ENCODE measurements at places on chromosomes 2 and 18. TPM values are rescaled to one million over a fixed set of nuclear protein-coding genes. Genes with fewer than 3 reads are reported as not detected.

The KDSR gene
- 57.3 TPM for total RNA-seq

The SERPINB13 gene
- not detected for total RNA-seq

The MGAT5 gene
- total RNA-seq: 56.4 TPM

The FEV gene
- not detected for total RNA-seq

The NGEF gene
- total RNA-seq: 0.52 TPM

The PKDCC gene
- total RNA-seq: 102 TPM

The ABHD1 gene
- not detected for total RNA-seq

The RBKS gene
- total RNA-seq: 3.4 TPM

GRCh38 chr2:47091118-47091517 is 64.0 kb downstream of the STPG4 start:
- no peak for DNase-seq

- DNase-seq: no peak
Measured at GRCh38 chr18:59265246-59265973, 7.8 kb downstream of the RAX start.

DNA sequence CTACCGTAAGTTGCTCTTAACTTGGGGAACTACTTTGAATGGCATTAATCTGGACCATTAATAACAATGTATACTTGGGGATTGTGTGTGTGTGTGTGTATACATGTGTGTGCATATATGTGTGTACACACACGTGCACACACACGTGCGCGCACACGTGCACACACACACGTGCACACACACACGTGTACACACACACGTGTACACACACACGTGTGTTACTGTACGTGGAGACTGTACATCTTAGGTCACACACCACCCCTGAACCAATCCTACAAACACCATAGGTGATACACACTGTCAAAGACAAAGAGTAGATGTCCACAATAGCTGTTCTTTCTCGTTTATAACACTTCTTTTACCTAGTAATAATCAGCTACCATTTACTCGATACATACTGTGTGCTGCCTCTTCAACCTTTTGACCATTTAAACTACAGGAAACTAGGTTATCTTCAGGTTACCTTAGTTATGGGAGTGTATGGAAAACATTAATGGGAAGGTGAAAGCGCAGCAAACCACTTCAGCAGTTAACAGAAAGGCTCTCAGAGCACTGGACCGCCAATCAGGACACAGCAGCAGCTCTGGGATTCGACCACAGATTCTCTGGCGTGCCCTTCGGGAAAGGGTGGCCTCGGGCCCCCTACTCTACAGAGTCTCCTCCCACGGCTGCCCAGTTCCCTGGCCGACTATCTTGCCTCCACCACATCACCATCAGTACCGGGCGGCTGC is 894 bp upstream of the GCC2 start:
- DNase-seq: no peak

DNA sequence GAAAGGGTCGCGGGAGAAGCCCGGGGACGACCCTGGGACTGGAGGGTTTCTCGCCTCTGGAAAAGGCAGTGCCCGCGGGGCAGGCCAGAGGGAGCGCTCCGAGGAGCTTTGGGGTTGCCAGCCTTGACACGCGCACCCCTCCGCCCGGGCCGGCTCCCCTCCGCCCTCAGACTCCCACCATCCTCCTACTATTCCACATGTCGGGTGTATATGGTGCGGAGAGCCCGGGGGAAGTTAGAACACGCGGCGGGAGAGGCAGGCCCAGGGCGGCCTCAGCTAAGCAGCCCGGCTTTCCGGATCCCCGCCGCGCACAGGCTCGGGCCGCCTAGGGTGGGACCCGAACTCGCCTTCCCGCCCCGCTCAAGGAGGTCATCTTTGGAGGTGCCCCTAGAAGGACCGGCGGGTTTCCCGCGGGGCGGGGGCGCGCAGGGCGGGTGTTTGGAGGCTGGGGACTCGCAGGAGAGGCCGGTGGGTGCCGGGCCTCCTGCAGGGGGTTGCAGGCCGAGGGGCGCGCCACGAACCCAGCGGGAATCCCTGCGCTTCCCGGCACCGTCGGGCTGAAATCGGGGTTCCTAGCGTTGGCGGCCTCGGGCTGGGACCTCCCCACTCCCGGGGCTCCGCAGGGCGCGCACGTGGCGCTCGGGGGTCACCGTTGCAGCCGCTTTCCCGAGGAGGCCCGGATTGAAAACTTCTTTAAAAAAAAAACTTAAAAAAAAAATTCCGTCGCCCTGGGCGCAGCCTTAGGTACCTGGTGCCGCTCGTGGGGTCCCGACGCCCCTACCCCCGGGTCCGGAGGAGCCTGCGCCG is 3.7 kb downstream of the NFATC1 start:
- DNase-seq: no peak

DNA sequence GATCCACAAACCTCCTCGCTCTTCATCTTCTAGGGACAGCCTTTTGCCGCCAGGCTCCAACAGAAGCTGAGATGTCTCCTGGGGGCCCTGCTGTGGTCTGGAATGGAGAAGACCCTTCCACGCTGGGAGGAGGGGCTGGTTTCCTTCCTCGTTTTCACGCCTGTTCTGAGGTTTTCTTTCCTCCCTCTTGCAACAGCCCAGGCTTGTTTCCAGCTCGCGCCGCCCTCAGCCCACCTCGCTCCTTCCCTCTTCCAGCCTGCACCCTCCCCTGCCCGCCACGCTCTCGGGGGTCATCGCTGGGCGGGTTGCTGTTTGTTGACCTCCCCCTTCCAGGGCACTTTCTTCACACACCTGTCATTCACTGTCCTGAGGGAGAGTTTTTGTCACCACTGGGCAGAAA is 55.4 kb downstream of the VAPA start:
- DNase-seq: no peak

GRCh38 chr18:48059455-48060010 is 129.1 kb upstream of the SMAD2 start:
- DNase-seq: no peak

DNA sequence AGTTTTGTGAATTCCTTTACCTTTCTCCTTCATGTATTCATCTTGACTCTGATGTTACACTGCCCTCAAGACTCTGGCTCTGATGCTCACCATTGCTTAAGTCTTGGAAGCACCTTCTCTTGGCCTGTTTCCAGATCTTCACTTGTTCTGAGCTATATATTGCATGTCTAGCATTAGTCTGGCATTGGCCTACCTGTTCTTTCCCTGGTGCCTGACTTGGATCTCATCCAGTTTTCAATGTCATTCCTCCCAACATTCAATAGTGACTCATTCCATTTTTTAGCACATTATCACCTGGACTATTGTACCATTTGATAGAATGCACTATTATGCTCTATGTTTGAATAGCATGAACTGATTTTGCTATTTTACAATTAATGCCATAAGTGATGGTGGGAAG is 127.3 kb upstream of the NYAP2 start:
- no peak for DNase-seq

GRCh38 chr2:66633631-66634030 is 198.7 kb downstream of the MEIS1 start:
- no peak for DNase-seq

GRCh38 chr2:10452312-10452711 is 4.2 kb upstream of the ODC1 start:
- DNase-seq: no peak

- DNase-seq: no peak
Measured at GRCh38 chr2:207970147-207970825, 55.0 kb downstream of the PLEKHM3 start.

- DNase-seq: peak; percentile 90
Measured at GRCh38 chr2:238726670-238727584, 121.0 kb upstream of the TWIST2 start.
